T-cell (primary cell): ENCODE measurements at places on chromosomes 6 and 20.

DNA sequence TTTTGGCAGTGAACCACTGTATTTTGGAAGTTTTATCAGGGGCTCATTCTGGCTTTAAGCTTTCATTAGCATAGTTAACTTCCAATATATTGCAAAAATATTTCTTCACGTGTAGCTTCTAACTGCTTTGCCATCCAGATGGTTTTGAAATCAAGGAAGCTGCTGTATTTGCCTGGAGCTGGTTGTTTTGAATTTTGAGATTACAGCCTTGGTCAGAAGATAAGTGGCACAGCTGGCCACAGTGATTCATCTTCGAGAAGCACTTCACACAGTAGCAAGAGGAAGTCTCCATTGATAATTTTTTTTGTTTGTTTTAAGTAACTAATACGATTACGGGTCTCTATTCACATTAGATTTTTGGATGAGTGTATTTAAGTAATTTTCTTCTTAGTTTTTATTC, 3.8 kb downstream of the APCDD1L start:
- DNase-seq: no peak

DNA sequence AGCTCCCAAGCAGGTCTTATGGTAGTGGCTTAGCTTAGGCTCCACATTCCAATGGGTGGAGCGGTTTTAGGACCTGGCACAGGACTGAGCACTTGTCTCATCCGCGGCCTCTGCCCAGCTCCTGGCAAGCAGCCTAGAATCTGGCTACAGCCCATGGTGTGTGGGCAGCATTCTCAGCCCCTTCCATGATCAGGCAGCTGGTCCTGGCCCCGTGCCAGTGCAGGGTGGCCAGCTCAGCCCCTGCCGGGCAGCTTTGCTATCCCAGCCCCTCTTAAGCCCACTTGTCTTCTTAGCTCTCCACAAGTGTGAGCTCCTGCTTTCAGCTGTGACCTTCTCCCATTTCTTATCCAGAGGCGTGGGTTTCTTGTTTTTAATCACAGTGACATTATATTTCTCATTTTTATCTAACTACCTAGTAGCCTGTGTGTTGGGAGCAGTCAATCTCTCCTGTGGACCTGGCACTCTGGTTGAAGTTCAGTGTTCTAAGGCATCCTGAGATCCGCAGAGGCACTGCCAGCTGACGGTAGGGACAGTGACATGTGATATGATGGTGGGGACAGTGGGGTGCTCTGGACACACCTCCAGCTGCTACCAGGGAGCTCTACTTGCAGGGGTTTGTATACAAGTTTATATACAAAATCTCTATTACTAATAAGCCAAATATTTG, 119.9 kb upstream of the PRND start:
- DNase-seq: no peak

DNA sequence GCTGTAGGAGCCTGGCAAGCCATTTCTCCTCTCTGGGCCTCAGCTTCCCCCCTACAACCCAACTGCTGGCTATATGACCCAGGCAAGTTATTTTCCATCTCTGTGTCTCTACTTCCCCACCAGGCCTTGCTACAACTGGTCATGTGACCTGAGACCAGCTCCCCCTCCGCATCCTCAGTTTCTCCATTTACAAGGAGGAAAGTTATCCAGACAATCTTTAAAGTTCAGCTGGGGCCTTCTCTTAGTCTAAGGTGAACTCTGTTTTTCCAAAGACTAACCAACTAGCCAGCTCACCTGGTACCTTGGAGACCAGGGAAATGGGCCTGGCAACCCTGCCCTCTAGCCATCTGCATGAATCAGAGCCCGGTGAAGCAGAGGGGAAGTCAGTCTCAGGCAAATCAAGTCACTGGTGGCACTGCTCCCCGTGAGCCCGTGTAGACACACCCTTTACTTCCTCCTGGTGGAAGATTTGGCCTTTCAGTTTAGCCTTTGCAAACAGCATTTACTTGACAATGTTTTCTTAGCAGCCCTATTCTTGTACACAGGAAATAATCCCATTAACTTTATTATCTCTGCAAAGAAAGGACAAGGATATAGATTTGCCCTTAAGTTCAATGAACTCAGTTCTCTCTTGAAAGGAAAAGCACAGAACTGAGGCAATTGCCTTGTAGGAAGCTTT, 157.7 kb downstream of the VEGFA start:
- no peak for DNase-seq

- no peak for DNase-seq
Observed at GRCh38 chr20:34179637-34180360, 61.4 kb upstream of the ASIP start.

DNA sequence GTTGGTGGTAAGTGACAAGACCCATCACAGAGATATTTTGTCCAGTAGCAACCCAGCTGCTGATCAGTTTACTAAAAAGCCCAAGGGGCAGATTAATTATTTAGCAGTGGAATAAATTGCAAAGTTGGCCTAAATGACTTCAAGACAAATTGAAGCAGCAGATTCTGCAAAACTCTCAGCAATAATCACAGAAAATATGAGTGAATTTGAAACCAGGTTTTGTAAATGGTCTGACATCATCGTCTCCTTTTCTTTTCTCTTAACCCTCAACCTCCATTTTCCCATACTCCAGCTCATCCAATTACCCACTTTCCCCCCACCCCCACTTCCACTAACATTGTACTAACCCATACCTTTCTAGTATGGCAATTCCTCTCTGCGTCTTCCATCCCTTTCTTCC, 11.3 kb upstream of the PTPRK start:
- DNase-seq: no peak

- no peak for DNase-seq
Observed at GRCh38 chr6:35041086-35041861, 99.9 kb downstream of the TCP11 start.

- no peak for DNase-seq
Observed at GRCh38 chr6:18117136-18117535, 5.3 kb downstream of the NHLRC1 start.

- no peak for DNase-seq
Observed at GRCh38 chr6:33935439-33936080, 131.8 kb upstream of the MLN start.

DNA sequence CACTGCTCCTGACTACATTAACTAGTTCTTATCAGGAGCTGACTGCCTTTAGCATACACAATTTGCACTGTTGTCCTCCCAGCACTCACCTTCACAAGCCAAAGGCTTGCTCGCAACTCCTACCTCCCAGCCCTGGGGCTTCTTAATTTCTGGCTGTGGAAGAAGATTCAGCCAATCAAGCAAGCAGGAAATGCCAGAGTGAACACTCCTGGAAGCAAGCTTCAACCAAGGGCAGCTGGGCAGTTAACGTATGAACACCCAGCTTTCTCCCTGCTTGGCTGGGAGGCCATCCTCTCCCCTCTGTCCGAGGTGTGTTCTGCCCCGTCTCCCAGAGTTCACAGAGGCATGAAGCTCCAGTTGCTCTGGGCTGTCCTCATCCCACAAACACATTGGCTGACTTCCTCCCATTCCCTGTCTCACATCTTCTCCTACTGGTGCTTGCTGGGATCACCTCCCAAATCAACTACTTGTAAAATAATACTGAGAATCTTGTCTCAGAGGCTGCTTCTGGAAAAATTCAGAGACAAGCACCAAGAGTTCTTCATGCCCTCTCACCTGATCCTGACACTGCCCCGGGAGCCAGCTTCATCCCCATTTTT, 15.3 kb upstream of the SRSF6 start:
- no peak for DNase-seq

DNA sequence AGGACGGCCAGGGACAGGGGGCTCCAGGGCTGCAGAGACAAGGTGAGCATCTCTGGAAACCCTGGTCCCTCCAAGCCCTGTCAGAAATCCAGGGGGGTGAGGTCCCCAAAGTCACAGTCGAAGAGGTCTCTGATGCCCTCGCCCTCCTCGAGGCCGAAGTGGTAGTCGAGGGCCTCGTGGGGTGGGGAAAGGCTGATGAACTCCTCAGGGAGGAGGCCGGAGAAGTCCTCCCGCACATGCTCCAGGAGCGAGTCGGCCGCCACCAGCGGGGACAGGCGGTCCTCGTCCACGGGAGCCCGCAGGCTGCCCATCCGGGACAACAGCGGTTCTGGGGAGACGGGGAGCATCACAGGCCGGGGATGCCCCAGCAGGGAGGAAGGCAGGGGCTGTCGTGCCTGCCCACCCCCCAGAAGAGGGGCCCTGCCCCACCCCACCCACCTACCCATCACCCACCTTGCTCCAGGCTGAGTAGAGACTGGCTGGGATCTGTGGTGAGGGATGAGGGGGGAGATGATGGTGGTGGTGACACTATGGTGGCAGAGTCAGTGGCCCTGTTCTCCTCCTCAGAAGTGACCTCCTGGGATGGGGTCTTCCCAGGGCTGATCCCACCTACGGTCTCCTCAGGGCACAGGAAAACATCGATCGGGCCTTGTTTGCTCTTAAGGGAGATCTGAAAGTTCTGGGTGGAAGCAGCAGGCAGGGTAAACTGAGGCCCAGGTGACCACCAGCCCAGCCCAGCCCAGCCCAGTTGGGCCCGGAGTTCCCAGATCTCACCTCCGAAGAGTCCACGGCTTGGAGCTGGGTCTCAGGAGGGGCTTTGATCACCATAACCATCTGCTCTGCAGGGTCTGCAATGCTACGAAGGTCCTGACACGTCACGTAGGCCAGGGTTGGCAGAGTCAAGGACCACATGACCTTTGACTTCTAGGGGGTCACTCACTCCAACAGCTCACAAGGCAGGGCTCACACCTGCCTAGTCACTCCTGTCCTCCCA, 2.7 kb upstream of the NECAB3 start:
- DNase-seq: no peak

DNA sequence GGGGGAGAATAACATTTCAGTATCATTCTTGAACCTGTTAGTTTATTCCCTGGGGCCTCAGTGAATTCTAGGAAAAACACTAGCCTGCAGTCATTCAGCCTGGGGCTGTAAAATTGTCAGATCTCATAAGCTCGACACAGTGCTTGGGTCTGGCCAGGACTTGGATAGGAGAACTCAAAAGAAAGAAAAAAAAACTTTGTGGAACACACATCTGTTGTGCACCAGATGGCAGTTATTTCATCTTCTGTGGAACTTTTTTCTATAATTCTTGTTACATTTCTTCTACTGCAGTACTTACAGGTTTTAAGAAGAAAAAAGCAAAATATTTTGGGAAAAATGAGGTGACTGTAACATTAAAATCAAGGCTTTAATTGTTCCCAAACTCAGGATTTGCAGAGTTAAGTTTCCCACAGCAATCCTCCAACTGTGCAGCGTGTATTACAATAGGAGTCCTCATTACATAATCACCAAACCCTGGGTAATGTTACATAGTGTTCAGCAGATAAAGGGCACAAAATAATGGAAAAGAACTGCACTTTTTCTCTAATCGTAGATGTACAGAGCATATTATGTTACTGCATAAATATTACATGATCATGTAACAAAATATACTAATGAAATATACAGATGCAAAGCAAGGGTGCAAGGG, 531.1 kb upstream of the CITED2 start:
- no peak for DNase-seq
